ENCODE measurements at places on chromosomes 2 and 18. TPM values are rescaled to one million over a fixed set of nuclear protein-coding genes. Genes with fewer than 3 reads are reported as not detected.

GKN2 gene
- total RNA-seq = not detected

KLHL30 gene
- 1.7 TPM for total RNA-seq

WDR75 gene
- total RNA-seq = 59.8 TPM

TGIF1 gene
- 280 TPM for total RNA-seq

NOSTRIN gene
- 1.4 TPM for total RNA-seq

MBP gene
- 16.6 TPM for total RNA-seq

PSMA8 gene
- total RNA-seq = under 0.01 TPM

KIF5C gene
- total RNA-seq = 0.38 TPM

CUL3 gene
- 52.9 TPM for total RNA-seq

All from regular cardiac myocyte (primary cell).